Kidney capillary endothelial cell (primary cell): ENCODE measurements at places on chromosomes 13 and 19.

DNA sequence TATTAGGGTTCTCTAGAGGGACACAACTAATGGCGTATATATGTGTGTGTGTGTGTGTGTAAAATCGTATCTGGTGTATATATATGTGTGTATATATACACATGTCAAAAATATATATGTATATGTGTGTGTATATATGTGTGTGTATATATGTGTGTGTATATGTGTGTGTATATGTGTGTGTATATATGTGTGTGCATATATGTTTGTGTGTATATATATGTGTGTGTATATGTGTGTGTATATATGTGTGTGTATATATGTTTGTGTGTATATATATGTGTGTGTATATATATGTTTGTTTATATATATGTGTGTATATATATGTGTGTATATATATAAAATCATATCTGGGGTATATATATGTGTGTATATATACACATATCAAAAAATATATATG lies 5.4 kb upstream of the LILRB5 start:
- no peak for DNase-seq

DNA sequence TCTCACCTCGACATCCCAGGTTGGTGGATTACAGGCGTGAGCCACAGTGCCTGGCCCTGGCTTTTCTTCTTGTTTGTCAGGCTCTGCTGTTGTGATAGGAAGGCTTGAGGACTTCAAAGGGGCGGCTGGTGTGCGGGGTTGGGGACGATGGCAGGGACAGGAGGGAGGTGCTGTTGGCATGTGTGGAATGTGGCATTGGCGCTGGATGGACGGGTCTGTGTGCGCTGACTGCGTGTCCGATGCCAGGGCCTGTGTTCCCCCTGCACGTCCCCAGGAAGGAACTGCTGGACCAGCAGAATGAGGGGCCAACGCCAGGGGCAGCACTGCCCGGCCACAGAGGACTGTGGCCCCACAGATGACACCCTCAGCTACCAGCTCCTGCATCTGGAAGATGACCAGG lies 12.7 kb upstream of the PTBP1 start:
- DNase-seq, result no peak

DNA sequence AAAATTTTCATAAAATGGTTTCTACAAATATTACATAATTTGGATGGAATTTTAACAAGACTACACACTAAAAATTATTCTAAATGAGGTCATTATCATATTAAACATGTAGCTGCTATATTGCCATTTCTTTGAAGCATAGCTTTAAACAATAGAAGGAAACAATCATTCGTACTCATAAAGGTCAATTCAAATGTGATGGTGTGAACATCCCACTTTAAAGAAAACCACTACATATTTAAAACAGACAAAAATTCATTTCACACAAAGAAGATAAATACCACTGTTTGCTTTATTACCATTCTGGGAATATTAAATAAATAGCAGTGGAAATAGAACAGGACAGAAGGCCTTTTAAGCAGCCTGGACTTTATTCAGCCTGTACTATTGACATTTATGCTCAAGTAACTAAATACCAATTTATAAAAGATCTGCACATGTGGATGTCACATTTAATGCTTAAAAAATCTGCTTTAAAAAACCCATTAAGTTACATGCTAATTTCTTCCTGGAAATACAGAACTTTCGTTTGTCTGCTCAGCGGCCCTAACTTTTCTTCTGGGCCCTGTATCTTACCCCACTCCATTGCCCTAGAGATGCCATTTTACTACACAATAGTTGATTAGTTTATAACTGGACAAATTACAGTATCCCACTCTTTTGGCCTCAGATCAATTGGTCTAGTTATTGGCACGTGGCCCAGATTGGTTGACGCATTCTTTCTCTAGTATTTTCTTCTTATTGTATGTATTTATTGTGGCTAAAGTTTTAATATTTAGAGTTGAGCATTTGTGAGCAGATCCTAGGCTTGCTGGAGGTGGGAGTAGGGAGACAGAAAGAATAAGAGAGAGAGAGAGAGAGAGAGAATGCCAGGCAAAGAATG lies 215.1 kb upstream of the SPRY2 start:
- DNase-seq, result no peak

DNA sequence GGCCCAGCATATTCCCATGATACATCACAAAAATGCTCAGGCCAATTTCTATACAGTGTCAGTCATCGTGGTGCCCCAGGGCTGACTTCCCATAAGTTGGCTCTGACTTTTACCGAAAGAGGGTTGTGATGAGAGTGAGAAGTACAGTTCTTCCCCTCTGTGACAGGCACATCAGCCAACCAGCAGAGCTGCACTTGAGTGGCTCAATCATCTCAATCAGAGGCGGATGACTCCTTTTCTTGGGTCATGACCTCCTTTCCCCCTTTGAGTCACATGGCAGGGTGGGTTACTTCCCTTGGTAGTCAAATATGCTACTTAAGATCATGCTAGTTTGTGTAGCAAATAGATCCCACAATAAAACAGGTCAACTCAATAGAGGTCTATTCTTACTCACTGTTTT lies 6.9 kb upstream of the AMER2 start:
- no peak for DNase-seq

- no peak for DNase-seq
These were observed 1.7 kb upstream of the DBP start for GRCh38 chr19:48638831-48639381.

GRCh38 chr13:28106976-28107375 lies 6.6 kb upstream of the FLT3 start:
- DNase-seq, result no peak
